ENCODE measurements at places on chromosomes 11 and 22.

DNA sequence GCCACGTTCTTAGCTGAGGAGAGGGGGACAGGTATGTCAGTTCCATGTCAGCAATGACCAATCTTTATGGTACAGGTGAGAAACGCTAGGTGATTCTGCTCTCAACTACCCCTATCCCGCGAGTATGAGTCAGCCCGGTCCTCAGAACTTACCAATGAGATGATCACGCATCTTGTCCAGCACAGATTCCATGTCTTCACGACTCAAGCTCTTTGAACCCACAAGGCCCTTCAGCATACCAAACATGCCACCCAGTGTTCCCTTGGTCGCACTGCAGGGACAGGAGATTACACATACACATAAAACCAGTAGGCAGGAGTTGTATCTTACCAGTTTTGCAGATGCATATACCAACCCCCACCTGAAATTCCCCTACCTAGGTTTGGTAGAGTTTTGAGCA lies 2.9 kb downstream of the SRPRA start:
- DNase-seq: peak; percentile 35

GRCh38 chr22:35350539-35351503 lies 30.1 kb upstream of the HMOX1 start:
- peak; percentile 93 for DNase-seq

DNA sequence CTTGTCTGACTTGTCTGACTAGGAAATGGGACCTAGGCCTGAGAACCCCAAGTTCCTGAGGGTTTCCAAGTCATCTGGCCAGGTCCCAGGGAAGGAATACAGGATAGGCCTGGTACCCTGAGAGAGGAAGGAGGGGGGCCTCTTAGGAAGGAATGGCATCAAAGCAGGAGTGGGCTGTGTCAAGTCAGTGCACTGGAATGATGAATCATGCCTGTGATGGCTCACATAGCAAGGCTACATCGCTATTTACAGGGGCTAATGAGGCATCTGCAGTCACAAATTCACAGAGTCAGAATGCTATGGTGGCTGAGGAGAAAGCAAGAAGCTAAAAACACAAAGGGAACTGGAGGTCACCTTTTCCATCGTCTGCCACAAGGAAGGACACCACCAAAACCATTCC lies 247.3 kb downstream of the NXPE2 start:
- DNase-seq: no peak

DNA sequence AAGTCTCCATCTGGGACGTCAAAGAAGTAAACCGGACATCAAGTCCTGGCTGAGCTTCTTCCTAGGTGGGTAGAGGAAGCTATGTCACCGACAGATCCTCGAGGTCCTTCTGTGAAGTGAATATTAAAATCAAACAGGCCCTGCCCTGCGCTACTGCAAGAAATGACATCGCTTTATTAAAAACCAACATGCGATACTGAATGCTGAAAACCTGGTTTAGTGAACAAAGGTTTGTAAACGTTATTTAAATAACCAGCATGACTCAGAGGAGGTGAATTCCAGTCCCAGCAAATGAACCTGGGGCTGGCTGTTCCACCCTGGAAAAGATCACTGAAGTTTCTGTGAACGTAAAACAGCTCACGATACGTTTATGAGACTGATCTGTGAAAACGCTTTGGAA lies 645 bp downstream of the RTCB start:
- peak; percentile 30 for DNase-seq

- peak; percentile 79 for DNase-seq
Observed at GRCh38 chr22:23289851-23290724, 109.8 kb downstream of the BCR start.

DNA sequence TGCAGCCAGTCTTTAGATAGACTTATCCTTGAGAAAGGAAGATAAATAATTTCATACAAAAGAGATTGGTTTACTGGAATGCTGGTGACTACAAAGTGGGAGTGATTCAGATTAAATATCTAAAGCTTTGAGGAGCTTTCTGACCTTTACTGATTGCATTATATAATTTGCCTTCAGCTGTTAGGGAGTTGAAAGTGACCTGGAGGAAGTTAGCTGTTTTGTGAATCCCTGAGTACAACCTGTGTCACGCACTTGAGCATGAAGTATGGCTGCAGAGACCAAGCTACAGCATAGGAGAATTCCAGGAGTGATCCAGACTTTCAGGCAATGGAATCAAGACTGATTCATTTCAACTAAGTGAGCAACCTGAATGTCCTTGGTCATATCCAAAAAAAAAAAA lies 1848.3 kb upstream of the RAG2 start:
- no peak for DNase-seq

GRCh38 chr11:94472916-94473799 lies 20.5 kb downstream of the MRE11 start:
- peak; percentile 90 for DNase-seq

DNA sequence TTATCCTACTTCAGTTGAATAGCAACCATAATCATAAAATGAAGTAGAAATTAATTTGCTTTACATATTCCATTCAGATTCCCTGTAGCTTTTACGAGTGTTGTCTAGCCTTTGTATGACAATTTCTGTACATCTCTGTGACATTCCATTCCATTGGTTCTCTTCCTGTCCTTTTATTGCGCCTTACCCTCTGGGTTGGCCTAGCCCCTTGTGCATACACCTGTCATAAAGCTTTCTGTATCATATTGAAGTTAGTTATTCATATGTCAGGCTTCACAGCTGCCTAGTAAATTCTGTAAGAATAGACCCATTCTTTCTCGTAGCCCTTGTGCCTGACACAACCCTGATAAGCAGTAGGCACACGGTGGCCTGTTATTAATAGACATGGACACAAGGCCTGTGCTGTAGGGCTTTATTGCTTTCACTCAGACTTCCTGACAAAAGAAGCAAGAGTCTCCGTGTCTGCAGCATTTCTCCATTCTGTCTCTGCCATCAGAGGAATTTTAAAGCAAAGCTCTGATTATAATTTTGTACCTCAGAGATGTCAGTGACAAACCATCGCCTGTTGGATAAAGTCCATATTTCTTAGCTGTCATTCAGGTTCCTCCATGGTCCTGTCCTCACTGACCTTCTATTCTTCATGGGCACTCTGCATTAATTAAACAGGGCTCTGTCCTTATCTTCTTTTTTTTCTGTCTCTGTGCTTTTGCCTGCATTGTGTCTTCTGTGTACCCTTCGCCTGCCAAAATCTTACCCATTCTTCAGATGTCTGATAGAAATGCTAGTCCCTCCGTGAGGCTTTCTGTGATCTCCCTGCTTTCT lies 49.4 kb downstream of the BID start:
- peak; percentile 73 for DNase-seq

GRCh38 chr22:44381761-44382115 lies 69.0 kb upstream of the SHISAL1 start:
- no peak for DNase-seq

DNA sequence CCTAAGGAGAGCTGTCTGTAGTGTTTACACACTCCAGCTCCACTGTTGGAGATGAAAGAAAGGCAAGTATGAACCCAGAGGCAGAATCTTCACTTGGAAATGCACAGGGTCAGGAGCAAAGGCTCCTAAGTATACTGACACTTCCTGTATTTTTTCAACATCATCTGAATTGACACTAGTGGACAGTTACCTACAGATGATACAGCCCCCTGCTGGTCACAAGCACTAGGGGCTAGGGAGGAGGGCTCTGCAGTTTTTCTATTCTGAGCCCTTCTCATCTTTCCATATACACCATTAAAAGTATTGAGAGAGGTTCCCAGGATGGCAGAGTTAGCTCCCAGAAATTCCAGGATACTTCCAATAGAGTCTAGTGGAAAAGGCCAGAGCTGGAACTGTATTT lies 290.3 kb upstream of the API5 start:
- peak; percentile 42 for DNase-seq

DNA sequence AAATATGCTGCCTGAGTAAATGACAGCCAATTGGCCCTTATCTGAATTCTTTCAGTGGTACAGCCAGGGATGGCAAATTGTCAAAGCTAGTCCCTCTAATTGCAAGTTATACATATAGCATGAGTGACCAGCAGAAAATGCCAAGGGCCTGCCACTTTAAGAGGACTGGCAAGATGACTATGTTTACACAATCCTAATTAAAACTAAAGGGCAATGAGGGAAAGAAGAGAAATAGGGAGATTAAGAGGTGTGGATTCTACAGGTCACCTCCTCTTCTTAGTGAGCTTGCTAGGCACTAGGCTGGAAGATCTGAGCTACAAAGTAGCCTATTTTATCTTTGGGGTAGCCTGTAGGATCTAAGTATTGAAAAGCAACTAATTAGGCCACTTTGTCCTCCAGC lies 13.5 kb downstream of the NUMA1 start:
- DNase-seq: no peak

DNA sequence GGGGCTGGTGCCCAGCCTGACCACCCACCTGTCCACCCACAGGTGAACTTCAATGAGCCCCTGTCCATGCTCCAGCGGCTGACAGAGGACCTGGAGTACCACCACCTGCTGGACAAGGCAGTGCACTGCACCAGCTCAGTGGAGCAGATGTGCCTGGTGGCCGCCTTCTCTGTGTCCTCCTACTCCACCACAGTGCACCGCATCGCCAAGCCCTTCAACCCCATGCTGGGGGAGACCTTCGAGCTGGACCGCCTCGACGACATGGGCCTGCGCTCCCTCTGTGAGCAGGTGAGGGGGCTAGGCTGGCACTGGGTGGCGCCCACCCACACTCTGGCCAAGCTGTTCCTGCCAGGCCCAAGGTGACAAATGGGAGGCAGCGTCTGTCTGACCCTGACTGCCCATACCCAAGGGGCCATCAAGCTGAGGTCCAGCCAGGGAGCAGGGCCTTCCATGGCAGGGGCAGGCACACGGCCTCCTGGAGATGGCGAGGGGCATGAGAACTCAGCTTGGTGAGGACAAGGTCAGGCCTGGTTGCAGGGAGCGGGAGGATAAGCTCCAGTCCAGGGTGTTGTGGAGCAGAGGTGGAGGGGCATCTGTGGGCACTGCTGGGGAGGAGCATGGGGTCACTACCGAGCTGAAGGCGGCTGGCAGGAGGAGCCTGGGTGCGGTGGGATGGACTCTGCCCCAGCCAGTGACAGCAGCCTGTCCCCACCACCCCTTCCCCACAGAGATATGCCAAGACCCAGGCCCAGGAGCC lies 77.7 kb downstream of the MORC2 start:
- peak; percentile 55 for DNase-seq

GRCh38 chr11:75721852-75722668 lies 4.4 kb downstream of the MOGAT2 start:
- no peak for DNase-seq
